ENCODE measurements at places on chromosomes 12 and 14.

DNA sequence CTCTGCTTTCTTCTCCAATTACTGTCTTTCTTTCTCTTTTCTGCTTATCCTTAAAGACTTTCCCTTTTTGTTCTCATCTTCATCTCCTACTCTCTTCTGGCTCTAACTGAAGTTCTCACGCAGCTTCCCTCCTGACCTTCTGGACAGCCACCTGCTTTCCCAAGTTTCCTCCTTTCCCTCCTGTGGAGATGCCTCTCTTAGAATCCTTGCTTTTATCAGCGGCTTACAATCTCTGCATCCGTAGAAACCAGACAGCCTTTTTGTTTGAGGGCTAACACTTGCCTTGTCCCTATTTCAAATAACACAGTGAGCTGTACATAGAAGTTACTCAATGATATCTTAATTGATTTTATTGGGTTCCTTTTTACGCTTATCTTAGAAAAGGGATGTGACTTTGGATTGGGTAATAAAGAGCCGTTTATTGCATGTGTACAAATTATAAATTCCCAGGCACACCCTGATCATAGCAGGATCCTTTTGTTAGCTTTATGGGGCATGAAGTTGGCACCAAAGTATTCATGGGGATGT is 2.1 kb upstream of the LGALS3 start:
- DNase-seq, result no peak

DNA sequence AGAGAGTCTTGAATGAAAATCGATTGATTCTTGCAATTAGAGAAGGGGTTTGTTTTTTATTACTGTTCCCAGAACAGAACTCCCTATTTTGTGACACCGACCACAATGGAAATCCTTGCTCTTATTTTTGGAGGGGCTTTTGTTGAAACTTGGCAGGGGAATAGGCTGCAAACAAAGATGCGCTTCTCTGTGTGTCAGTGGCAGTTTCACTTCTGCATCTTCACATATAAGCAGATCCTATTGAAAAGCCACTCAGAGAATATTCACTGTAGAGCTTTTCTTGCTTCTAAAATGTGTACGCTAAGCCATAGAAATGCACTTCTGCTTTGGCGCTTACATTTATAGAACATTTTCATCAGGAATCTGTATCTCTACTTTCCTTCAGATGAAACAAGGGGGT is 1822.4 kb upstream of the SEL1L start:
- DNase-seq, result no peak

- no peak for DNase-seq
Observed at GRCh38 chr14:64038841-64039542, 186.2 kb downstream of the SYNE2 start.

DNA sequence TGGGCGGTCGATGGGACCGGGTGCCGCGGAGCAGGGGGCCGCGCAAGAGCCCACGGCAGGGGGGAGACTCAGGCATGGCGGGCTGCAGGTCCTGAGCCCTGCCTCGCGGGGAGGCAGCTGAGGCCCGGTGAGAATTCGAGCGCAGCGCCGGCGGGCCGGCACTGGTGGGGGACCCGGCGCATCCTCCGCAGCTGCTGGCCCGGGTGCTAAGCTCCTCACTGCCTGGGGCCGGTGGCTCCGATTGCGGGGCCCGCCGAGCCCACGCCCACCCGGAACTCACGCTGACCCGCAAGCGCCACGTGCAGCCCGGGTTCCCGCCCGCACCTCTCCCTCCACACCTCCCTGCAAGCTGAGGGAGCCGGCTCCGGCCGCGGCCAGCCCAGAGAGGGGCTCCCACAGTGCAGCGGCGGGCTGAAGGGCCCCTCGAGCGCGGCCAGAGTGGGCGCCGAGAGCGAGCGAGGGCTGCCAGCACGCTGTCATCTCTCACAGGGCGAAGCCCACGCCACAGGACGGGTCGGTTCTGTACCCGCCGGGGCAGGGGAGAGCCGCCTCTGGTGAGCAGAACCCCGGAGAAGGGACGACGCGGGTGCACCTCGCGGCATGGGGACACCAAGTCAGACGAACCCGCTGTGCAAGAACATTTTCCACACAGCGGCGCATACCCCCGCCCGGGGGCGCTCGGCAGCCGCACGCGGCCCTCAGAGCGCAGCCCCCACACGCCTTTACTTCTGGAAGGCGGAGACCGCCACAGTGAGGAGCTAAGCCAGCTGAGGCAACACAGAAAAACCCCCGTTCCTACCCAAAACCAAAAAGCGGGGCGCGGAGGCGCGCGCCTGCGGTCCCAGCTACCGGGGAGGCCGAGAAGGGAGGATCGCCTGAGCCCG is 1.2 kb upstream of the SIVA1 start:
- peak; percentile 40 for DNase-seq

DNA sequence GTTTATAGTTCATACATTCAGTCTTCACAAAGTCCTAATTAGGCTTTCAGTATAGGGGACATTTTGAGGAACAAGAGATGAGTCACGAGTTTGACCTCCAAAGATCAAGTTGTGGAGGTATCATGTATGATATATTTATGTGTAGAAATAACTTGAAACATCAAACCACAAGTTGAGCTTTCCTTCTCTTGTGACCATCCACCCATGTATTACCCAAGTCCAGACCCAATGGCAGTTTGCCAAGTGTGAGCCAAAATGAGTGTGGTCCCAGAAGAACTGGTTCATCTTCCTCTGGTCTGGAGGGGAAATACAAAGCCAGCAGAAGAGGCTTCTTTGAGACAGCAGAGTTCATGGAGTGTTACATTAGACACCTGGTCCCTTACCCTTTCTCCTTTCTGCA is 104.9 kb downstream of the ATP23 start:
- peak; percentile 90 for DNase-seq

DNA sequence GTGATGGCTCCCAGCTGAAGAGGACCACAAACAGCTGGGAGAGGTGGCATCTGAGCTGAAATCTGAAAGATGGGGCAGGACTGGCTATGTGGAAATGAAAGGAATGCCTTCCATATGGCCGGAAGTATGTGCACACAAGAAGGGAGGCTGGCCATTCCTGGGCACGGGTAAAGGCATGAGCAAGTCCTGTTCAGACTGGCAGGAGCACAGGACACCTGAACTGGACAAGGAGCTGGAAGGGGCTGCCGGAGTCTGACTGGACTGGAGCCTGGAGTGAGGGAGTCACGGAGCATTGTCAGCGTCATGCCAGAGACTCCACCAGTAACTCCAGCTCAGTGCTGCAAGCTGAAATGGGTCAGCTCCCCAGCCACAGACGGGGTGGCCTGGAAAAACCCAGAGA is 11.9 kb upstream of the TC2N start:
- DNase-seq, result no peak

DNA sequence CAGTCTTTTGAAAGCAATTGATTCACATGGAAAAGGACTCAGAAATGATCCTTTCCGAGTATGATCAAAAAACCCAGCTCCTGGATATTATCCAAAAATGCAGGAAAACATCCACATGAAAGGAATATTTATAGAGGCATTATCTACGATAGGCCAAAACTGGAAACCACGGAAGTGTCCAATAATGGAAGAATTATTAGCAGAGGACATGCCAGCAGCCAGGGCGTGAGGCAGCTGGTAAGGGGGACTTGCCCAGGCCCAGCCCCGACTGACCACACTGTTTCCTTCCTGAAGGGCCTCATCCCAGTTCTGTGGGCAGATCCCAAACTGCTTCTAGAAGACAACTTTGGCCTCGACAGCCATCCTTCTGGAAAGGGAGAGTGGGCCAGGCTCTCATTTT is 20.5 kb downstream of the ACTN1 start:
- DNase-seq, result no peak

GRCh38 chr12:29818916-29819623 is 35.3 kb upstream of the TMTC1 start:
- no peak for DNase-seq

GRCh38 chr14:106120101-106120500 is 593.7 kb downstream of the TMEM121 start:
- DNase-seq, result no peak

- no peak for DNase-seq
Observed at GRCh38 chr12:25323581-25323982, 72.9 kb upstream of the KRAS start.

GRCh38 chr14:56821805-56822610 is 11.7 kb upstream of the OTX2 start:
- DNase-seq, result no peak

DNA sequence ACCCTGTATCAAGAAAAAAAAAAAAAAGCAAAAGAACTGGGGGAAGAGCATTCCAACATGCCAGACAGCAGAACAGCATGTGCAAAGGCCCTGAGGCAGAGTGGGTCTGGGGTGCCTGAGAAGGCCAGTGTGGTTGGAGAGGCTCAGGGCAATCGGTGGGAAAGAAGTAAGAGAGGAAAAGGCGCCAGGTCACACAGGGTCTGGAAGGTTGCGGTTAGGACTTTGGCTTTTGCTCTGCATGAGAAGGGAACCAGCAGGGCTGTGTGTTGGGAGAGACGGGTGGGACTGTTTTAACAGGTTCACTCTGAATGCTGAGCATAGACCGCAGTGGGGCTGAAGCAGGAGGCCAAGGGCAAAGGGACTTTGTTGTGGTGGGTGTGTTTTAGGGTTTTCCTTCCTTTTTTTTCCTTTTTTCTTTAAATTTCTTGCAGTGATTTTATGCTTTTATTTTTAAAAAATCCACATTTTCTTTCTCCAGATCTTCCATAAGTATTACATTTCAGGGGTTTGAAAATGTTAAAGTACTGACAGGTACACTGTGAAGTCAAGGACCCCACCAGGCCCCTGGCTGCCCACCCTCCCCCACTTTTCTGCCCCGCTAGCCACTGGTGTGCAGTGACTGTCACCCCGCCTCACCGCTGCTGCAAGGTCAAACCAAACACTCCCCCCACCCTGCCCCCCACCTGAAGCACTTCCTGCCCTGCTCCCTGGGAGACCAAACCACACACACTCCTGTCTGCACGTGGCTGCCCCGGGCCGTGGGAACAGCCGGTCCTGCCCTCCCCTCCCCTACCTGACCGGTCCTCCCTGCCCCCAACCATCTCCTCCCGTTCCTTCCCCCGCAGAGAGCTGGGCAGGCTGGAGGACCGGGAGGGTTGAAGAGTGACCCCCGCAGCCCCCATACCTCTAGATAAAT is 30.0 kb downstream of the DTX1 start:
- no peak for DNase-seq

- DNase-seq, result no peak
Observed at GRCh38 chr12:70177631-70178030, 65.6 kb upstream of the CNOT2 start.

DNA sequence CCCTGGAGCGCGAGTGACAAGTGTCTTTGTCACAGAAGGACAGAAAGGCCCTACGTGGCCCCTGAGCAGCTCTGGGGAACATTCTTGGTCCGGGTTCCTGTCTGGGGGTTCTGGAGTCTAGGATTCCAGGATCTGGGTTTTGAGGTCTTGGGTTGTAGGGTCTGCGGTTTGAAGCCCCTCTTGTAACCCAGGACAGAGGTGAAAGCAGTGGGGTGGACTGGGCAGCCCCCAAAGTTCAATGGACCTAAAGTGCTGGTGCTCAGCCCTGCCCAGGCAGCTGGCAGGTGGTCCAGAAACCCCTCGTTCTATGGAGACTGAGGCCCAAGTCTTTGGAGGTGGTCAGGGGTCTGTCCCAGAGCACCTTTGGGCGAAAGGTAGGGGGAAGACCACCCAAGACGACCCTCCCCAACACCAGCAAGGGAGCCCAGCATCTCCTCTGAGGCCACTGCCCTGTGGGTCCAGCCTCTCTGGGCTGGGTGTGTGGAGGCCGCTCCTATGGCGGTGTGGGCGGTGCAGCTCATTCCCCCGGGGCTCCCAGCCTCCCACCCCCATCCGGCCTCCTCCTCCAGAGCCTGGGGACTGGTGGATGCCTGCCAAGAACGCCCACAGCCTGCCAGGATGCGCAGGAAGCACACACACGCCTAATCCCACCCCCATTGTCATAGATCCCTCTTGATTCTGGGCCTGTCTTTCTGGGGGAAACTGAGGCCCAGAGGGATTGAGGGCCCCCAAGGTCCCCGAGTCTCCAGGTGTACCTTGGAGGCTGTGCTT is 30.2 kb upstream of the ANKRD9 start:
- no peak for DNase-seq

DNA sequence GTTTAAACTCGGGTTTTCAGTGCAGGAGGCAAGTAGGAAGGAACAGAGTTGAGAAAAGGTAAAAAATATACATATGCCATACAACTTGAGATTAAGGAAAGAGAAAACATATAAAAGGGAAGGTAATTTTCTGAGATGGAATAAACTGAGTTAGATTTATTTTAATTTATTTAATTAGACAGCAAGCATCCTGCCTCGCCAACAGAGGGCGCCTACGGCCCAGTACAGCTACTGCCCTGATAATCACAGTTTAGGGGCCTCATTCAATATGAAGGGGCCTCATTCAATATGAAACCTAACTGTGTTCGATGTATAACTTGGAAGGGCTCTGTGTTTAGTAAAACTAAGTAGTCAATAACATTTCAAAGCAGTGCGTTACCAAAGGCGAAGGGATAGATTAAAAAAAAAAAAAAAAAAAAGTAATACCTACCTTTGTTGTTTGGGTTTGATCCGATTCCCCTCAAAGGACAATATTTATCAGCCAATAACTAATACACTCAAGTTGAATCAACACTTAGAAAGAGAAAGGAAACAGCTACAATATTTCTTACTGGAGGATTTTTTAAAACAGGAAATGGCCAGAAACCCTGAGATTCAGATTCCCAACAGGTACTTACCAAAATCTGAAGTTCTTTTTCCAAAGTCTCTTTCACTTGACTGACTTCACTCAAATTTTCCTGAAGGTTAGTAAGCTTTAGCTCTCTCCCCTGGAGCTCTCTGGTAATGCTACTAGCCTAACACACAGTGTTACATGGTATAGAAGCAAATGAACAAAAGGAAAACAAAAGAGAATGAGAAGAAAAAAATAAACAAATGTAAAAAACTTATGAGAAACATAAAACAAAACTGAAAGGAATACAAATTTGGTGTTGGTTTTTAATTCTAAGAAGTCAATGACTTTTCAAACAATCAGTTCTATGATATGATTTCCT is 70.0 kb upstream of the VPS33A start:
- DNase-seq, result peak; percentile 42

DNA sequence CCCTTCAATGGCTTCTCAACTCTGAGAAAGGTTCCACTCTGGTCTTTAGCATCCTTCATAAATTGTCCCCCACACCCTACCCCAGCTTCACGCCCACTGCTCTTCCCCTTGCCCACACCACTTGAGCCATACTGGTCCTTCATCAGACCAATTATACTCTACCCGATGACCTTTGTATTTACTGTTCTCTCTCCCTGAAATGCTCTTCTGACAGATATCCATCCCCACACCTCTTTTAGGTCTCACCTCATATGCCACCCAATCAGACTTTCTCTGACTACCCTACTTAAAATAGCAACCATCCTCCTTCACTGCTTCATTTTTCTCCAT is 135.7 kb downstream of the MED13L start:
- no peak for DNase-seq

DNA sequence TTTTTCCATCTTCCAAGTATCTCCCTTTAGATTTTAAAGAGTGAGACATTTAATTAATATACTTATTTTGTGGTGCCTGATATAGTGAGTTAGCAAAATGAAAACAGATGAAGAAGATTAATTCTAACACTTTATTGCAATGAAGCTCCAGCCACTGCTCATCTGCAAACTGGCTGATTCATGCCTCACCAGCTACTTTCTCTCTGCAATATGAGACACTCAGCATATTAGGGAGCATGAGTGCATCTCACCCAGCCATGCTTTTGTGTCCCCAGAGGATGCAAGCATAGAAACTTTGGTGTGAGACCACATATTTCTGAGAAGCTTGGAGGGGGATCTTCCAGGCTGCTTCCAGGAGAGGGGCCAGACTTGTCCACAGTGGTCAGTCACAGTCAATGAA is 148.6 kb downstream of the BMP4 start:
- no peak for DNase-seq

- no peak for DNase-seq
Observed at GRCh38 chr12:84165998-84166571, 746.5 kb downstream of the SLC6A15 start.

GRCh38 chr12:82398879-82399278 is 40.5 kb downstream of the METTL25 start:
- DNase-seq, result no peak
